ENCODE measurements at places on chromosomes 12 and 14. TPM values are rescaled to one million over a fixed set of nuclear protein-coding genes. Genes with fewer than 3 reads are reported as not detected.

The TARBP2 gene
- 45.3 TPM for total RNA-seq

The GARIN6 gene
- total RNA-seq = not detected

The FOXA1 gene
- 5.2 TPM for total RNA-seq

The LBHD2 gene
- not detected for total RNA-seq

The TRPV4 gene
- 7.0 TPM for total RNA-seq

The PLCZ1 gene
- total RNA-seq = not detected

The EML1 gene
- total RNA-seq = 10.0 TPM

The MYH6 gene
- total RNA-seq = 1.6 TPM

The CLEC1B gene
- total RNA-seq = not detected

The FAIM2 gene
- not detected for total RNA-seq

The SERPINA10 gene
- not detected for total RNA-seq

The LRFN5 gene
- 13.3 TPM for total RNA-seq

GRCh38 chr12:105538880-105539279 is 208.4 kb downstream of the C12orf75 start:
- DNase-seq = no peak

DNA sequence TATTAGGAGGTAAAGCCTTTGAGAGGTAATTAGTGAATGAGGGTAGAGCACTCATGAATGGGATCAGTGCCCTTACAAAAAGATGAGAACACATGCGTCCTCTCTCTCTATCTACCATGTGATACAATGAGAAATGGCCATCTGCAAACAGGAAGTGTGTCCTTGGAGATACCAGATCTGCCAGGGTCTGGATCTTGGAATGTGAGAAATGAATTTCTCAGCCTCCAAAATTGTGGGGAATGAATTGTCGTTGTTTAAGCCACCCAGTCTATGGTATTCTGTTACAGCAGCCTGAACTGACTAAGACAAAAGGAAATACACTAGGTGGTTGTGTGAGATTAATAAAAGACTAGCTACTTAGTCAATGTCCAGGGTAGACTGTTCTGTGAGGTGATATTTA is 366.6 kb downstream of the NELL2 start:
- no peak for DNase-seq

- DNase-seq = no peak
These were observed 219.9 kb downstream of the AACS start for GRCh38 chr12:125284945-125285685.

DNA sequence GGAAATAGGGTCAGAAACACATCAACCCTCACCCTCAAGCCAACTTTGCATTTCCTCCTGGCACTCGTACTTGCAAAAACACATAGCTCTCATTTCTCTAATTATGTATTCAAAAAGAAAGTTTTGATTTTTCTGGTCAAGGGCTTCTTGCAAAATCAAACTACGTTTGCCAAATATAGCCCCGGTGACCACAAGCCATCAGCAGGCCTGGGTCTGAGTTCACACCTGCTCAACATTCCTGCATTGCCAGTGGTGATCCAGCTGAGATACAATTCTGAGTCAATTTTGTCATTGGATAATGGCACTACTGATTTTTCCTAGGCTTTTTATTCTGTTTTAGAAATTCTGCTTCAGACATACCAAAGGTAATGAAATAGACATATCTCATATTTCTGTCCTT is 10.7 kb upstream of the BHLHE41 start:
- no peak for DNase-seq

DNA sequence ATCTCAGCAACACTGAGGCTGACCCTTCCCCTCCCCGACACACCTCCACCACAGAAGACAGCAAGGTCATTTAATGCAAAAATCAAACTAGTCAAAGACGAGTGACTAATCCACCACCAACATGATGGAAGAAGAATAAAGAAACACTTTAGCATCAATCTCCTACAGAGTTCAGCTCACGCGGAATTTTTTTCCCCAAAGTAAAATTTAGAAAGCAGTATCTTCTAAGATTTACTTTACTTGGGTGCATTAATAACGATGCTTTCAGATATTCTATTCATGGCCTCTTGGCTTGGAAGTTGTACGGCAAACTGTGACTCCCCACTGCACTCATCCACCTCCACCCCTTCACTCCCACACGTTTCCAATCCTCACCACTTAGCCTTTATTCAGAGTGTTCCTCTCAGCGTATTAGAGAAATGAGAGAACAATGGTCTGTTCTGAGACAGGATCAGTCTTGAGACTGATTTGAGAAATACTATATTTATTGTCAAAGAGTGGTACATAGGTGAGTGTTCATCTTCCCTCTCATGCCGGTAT is 1.9 kb downstream of the EGLN3 start:
- no peak for DNase-seq

DNA sequence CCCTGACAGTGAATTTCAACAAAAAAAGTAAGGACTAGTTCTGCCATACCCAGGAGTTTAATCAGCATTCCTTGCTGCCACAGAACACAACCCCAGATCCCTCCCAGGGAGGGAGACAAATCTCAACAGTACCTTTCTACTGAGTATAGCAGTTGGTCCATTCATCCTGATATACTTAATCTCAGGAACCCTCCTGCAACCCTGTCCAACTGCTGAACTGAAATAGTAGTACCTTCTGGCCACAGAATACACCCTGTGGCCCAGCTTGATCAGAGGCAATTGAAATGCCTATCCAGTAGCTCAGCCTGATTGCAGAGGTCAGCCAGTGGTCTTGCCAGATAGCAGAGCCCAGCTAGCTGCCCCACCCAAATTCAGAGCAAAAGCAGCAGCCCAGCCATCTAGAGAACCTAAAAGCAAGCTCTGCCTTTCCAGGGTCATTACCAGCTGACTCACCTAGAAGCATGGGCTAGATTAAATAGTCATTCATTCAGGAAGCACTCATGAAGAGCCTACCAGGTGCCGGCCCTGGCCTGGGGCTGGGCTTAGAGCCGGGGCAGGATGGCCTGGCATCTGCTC is 40.0 kb upstream of the RHOJ start:
- DNase-seq = no peak

GRCh38 chr12:92130999-92131398 is 14.6 kb downstream of the BTG1 start:
- DNase-seq = no peak

- DNase-seq = peak; percentile 53
These were observed 3.0 kb downstream of the SMCO3 start for GRCh38 chr12:14810953-14811483.

DNA sequence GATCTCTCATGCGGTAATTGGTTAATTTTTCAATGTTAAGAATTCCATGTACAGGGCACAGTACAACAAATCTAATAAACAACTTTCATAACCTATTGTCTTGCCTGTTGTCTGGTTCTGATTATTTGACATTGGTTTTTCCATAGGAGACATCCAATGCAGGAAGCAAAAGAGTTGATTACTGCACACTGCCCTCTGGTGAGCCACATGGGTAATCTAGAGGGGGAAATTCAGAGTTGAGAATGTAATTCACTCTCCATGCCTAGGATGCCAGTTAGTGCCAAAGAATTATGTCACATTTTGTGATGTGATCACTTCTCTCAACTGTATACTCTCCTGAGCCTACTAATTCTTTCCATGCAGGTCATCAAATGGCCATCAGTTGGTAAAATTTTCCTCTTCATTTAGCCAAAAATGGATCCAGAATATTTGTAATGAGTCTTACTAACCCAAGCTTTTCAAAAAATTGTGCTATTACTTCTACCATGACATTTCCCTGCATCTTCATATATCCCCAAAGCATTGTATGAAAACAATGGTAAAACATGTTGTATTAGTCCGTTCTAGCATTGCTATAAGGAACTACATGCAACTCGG is 17.7 kb upstream of the CCDC91 start:
- peak; percentile 6 for DNase-seq

DNA sequence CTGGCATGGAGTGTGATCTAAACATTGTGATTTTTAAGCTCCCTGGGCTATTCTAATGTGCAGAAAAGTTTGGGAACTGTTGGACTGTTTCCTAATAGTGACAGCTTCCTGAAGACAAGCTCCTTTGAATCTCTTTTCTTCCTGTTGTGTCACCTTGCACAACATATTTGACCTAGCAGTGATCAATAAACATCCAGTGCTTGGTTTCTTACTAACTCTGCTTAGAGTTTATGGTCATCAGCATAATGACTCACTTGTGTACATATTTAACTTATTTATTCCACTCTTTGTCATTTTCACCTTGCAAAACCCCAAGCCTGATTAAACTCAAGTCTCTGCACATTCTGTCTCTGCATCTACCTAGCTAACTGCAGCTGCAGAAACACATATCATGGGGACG is 27.3 kb upstream of the TBC1D30 start:
- no peak for DNase-seq

- peak; percentile 4 for DNase-seq
These were observed 3.5 kb upstream of the GYS2 start for GRCh38 chr12:21608196-21608595.

DNA sequence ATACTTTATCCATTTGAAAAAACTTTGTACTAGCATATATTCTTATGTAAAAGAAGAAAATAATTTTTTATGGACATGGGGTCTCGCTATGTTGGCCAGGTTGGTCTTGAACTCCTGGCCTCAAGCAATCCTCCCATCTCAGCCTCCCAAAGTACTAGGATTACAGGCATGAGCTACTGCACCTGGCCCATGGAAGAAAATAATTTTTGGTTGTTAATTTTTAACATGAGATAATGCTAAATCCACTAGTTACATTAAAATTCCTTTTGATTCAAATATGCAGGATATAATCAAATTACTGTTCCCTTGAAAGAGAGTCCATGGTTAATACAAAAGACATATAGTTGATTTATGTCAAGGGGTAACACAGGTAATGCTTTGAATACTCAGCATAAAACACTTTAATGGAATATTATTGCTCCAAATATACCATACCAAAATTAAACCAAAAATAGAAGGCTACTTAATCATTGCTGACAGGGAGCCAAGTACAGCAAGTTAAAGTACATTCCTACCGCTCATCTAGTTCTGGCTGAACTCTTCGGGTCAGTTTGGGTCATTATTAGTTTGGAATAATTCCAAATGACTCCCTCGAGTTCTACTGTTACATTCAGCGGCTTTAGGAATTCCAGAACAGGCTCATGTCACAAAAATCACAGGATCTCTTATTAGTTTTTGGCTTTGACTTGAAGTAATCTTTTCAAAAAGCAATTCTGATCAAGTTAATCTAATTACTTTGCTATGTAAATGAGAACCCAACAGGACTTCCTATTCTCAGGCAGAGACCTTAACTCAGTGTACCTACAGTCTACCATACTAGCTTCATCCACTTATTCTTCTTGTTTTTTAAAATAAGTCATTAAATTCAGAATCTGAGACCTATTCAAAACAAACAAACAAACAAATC is 6.1 kb downstream of the SOS2 start:
- DNase-seq = no peak

DNA sequence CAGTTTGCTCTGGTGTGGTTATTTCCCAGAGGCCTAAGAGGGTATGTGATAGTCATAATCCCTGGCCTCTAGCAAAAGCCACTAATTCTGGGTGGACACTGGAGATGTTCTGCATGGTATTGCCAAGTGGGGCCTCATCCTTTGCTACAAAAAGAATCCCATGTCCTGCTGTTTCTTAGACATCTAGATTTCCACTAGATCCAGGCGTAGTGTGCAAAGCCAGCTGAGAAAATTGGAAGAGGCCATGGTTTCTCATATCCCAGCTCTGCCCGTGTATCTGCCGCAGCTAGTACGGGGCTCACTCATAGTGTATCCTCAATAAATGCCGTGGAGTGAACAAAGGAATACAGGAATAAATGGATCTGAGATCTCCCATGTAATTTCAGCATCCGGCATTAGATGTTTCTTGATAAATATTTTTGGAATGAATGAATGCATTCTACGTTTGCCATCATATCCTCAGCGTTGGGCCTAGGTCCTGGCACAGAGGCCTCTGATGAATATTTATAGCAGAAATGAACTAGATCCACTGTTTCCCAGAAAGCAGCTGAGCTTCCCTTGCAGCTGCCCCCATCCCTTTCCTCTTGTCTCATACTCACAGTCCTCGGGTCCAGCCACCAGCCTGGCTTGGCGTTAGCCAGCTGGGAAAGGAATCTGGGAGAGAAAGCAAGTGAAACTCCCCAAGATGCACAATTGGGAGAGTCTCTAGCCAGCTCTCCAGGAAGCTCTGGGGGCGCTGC is 76.3 kb upstream of the NOS1 start:
- DNase-seq = no peak

DNA sequence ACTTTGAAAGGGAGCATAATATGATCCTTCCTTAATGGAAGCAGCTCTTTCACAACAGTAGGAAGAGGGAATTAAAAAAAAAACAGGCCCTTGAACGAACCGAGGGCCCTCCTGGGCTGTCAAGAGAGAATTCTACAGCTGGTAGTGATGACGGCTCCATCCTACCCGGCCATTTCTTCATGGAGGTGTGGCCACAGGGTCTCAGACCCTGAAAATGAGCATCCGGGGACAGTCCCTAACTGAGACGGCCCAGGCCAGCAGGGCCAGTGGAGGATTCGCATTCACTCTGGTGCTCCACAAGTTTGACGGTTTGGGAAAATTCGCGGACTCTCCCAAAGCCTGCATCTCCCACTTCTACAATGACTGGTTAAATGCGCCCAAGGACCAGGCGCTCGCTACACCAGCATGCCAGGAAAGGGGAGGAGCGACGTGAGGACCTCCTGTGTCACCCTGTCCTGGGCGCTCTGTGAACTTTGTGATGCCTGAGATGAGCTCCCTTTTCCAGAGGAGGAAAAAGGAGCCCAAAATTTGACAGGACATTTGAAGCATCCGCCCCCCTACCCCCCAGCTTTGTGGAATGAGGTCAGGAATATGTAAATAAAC is 66.8 kb downstream of the BCL11B start:
- DNase-seq = no peak

DNA sequence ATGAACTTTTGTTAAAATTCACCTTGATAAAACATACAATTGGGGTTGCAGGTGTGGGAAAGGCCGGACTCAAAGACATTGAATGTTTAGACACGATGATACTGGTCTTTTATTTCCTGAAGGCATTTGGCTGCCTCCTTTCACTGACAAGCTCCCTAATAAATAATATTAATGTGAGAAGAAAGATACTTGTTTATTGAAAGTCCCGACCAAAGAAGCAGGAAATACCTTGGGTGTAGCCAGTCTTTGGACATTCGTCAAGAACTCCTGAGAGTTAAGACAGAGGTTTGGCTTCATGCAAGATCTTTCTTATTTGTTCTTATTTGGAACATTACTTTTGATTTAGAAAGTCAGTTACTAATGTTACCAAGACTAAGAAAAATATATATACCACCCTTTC is 1133.8 kb upstream of the SEL1L start:
- DNase-seq = no peak

- no peak for DNase-seq
These were observed 48.4 kb downstream of the ZNF641 start for GRCh38 chr12:48302161-48302911.

DNA sequence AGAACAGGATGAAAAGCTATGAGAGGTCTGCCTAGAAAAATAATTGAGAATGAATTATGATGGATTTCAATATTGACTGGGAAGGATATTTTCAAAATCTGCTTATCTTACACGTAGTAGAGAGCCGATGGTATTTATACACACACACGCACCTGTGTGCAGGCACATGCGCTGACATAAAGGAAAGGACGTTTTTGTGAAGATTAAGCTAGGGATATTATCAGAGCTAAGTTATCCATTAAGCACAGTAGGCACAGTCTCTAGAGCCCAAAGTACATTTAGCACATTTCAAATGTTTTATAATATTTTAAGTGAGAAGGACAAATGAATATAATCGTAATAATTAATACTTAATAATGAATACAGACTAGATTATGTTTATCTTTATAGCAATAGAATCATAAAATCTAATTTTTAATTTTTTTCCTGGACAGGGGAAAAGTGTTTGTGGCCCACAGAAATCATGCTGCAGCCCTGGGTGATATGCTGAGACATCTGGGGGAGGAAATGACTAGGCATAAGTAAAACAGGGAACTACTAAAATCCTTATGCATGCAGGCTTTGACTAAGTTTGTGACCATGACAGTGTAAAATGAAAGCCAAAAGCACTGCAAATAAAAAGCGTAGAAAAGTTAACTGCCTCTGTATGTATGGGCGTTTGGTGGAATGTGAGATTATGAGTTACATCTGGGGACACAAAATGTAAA is 146.1 kb downstream of the KITLG start:
- DNase-seq = no peak
